ENCODE measurements at places on chromosomes 5 and 9.

GRCh38 chr5:99926463-99926862 lies 608.7 kb upstream of the FAM174A start:
- DNase-seq: no peak

DNA sequence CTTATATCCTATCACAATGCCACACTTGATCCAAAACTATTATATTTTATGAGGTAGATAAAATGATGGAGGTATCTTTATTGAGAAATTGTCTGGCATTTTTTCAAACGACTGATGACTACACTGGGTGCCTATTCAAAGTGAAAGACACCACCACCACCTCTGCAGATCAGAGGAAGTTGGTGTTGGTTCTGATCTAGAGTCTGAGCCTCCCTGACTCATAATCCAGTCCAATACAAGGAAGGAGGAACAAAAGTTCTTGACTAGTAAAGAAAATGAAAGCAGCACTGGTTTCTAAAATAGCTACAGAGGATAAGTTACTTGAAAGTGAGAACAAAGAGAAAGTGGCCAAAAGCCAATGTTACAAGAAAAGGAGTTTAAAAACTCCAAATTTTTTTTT lies 139.9 kb downstream of the RFX3 start:
- no peak for DNase-seq

GRCh38 chr5:176528301-176528700 lies 8.9 kb downstream of the RNF44 start:
- DNase-seq: no peak

DNA sequence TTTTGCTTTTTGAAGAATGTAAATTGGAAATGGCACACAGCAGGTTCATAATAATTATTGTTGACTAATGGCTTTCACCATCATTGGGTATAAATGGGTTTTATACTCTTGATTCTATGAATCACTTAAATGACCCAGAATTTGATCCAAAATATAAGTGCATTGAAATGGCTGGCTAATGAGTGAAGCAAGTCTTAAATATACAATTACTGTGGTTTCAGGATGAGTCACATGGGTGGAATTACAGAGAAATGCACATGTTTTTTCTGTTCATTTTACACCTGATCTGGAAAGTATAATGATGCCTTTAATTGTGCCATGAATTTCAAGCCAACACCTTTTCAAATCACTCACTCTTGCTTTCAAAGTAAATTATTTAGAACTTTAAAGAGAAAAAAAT lies 380.8 kb upstream of the CD180 start:
- no peak for DNase-seq

DNA sequence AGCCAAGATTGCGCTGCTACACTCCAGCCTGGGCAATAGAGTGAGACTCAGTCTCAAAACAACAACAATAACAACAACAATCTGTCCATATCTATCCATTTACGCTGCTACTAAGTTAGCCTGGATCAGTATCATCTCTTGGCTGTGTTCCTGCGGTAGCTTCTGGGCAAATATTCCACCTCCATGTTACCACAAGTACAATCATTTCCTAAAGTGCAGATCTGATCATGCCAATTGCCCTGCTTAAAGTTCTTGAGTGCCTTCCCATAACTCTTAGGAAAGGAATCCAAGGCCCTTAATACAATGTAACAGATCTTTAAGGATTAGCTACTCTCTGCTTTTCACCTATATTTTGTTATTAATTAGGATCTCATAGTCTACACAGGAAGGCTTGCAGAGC lies 15.4 kb upstream of the PPP2R2B start:
- no peak for DNase-seq

DNA sequence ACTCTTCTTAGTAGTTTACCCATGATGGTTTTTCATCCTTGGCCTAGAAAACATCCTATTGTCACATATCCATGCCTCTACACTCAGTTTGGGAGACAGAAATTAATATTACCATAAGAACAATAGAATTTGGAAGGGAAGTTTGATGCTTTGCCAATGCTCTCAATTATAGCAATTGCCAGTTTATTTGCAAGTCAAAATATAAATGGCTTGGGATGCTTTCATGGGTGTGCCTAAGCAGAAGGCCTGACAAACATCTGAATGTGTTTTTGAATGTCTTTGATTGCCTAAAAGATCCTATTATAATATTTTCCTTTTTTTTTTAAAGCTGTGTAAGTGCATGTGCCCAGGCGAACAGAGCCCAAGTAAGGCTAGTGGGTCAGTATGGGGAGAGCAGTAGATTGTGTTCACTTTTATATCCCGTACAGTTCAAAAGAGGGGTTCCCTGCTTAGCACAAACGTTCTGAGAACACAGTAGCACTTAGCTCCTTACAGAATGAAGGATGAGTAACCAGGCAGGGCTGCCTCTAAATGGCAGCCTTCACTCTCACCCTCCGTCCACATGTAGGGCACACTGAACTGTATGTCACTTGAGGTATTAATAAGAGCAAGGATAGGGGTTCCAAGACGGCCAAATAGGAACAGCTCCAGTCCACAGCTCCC lies 56.0 kb upstream of the AGXT2 start:
- DNase-seq: no peak

DNA sequence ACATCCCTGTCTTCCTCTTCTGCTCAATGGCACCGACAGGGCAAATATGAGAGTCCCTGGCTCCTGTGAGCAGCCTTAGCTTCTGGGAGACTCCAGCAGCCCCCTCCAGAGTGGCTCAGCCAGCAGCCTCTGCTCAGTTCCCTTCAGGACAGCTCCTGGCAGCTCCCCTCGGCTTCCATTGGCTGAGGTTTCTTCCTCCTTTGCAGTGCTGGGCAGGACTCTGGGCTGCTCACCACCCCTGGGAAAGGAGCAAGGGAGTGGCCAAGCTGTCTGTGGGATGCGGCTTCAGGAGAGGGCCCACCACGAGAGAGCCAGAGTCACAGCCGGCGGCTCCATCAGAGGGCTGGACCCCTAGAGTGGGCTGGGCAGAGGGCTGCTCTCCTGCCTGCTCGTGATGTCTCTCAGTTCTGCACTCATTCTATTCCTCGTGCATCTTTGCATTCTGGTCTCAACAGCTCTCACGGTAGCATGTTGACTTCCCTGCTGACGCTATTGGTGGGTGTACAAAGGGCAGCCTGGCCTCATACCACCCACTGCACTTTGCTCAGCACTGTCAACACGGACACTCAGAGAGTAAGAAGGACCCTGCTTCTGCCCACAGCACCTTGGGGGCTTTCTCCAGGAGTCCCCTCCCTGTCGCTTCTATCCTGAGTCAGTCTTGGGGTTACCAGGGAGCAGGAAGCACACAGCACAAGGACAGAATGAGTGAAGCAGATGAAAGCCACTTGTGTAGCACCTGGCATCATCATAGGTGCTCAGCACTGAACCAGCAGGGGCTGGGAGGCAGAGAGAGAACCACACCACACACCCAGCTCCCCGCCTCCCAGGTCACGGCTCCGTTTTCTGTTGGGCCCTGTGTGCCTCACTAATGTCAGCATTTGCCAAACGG lies 80.9 kb upstream of the ALDH1B1 start:
- no peak for DNase-seq

- no peak for DNase-seq
These were observed 71.9 kb downstream of the FOXD1 start for GRCh38 chr5:73376618-73377170.

DNA sequence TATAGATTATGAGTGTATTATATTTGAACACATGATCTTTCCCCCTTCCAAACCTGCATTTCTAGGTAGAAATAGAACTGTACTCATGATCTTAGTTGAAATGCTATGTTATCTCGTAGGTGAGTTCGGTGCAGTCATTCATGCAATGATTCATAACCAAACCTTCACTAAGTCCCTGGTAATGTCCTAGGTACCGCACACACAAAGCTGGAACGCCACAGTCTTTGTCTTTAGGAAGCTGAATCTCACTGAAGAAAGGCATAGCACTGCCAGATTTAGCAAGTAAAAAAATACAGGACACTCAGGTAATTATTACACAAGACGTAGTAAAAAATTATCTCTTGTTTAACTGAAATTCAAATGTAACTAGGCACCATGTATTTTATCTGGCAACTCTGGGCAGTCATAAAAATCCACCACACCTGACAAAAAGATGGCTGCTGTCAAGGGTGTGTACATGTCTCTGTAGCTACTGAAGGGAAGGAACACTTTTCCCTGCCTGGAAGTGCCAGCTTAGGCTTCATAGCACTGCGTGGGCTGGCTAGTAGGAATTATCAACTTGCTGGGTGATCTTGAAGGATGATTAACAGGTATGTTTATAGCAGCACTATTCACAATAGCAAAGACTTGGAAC lies 28.0 kb upstream of the TXN start:
- no peak for DNase-seq
